ENCODE measurements at places on chromosomes 6 and 20. TPM values are rescaled to one million over a fixed set of nuclear protein-coding genes. Genes with fewer than 3 reads are reported as not detected.

DNA sequence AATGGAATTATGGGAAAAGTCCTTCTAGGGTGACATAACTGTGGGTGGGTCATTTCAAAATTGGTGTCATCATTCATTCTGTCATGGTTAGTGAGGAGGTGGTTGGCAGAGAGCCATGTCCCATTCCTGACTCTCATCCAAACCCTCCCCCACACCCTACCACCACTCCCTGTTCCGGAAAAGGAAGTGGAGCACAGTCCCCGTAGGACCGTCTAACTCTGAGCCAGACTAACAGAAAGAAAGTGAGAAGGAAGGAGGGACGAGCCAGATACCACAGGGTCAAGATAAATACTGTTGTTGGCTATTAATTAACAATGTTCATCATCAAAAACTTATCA, 4.8 kb downstream of the TRIM10 start:
- peak; percentile 11 for DNase-seq

DNA sequence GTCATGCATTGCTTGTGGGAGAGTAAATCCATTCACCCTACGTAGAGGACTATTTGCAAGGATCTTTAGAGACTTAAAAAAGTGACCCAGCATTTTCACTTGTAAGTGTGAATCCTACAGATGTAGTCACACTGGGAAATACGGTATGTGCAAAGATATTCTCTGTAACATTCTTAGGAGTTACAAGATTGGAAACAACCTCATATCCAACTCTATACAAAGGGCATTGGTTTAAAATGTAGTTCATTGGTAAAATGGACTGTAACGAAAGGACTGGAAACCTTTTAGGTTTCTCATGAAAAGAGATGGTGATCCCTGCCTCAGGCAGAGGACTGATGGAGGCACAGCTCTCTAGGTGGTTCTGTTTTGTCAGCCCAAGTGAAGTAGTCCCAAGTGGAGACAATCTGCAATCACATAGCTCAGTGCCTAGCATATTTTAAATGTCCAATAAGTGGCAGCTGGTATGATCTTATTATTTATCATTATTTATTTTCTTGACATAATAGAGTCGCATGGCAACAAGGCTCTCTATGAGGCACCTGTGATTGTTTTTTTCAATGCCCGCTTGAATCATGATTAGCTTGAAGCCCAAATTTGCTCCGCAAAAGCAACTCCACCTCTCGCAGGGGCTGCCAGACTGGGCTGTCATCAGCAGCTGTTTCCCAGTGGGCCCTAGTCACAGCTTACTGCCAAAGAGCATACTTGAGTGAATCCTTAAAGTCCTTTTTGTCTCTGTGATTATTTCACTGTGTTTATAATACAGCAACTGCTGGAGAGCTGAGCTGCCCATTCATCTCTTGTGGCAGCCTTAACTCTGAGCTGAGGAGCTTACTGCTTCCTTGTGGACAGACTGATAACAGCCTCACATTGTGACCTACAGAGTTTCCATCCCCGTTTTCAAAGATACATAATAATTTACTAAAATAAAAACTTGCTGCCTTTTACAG, 19.8 kb upstream of the ENPP1 start:
- peak; percentile 28 for DNase-seq

DNA sequence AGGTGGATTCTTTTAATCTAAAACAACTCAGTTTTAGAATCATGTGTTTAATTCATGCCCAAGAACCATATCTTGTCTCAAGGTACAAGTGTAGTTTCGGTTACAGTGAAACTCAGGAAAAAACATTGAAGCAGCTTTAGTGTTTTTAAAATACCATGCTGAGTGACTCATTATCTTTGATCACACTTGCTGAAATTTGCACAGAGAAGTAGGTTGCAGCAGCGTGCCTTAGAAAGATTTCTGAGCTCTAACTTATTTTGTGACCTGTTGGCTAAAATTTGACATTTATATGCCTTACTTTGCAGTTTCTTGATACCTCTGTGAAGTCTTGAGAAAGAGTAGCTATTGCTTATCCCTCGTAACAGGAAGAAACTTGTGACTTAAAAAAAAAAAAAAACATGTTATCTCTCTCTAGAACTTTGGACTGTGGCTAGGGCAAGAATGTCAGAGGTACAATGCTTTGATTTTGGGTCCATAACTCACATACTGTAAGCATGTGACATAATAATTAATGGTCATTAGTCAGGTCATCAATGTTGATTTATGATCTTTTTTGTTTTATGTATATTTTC, 34.5 kb upstream of the FUCA2 start:
- DNase-seq = peak; percentile 49

SMIM13 gene
- 10.3 TPM for total RNA-seq

DNA sequence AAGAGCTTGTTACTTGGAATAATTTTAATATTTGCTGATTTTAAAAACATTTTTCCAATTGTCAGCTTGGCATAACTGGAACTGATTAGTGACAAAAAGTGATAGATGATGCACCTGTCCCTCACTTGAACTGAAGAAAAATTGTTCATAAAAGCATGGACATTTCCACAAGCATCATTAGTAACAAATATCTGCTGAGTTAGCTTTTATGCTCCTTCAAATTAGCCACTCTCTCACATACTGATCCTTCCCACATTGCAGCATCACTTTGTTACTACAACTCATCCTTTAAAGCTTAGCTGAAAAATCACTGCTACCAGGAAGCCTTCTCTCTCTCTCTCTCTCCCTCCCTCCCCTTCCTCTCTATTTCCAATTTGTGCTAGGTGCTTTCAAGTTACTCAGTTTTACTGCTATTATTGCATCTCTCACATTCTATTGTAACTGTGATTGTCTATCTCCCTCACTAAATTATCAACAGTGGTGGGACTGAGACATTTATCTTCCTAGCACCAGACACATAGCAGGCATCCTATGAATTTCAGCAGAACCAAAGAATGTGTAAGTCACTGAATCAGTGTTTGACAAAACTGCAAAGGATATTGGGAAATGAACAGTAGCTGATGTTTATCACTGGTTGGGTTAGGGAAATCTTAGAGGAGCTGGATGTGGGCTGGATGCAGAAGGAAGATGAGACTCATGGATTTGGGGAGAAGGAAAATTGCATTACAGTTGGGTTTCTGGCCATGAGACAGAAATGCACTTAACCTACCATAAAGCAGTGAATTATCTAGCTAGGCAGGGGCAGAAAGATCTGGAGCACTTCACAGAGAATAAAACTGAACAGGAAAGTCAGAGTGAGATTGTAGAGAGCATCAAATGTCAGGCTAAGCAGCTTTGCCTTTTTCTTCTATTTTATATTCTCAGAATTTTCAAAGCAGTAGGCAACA, 128.4 kb upstream of the PLN start:
- no peak for DNase-seq

- DNase-seq = no peak
Observed at GRCh38 chr6:123418071-123418470, 218.7 kb downstream of the TRDN start.

DNA sequence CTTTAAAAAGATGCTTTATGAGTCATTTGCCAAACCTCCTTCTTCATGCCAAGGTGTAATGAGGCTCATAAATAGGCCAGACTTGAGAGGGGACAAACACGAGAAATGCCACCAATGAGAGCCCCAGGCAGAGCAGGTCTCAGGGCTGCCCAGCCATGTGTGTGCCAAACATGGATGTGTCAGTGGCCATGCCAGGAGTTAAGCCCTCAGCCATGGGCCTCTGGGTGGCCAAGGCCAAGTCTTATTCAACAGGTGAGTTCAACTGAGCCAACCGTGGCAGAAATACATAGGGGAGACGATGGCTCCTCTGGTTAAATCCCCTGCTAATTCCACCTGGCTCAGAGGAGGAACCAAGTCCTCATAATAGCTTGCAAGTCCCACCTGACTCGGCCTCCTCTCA, 358.8 kb downstream of the PREX1 start:
- DNase-seq = no peak

DNA sequence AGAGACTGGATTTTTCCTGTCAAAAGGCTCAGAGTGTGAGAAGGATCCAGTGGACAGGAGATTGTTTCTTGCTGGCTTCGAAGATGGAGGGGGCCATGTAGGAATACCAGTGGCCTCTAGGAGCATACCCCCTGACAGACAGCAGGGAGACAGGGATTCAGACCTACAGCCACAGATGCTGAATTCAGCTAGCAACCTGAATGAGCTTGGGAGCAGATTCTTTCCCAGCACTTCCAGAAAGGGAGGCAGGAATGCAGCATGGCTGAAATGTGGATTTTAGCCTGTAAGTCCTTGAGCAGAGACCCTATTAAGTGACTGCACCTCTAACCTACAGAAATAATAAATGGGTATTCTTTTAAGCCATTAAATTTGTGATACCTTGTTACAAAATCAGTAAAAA, 44.6 kb downstream of the STXBP5 start:
- no peak for DNase-seq
